Left cardiac atrium (tissue), 4 donors: ENCODE measurements at places on chromosomes 3 and 15. TPM values are rescaled to one million over a fixed set of nuclear protein-coding genes. Genes with fewer than 3 reads are reported as not detected.
A peak's percentile ranks its signal among the peaks of the same experiment; 100 is the strongest.

The MYD88 gene
- 10.8 TPM for total RNA-seq

The TMEM45A gene
- total RNA-seq = 12.3 TPM

The GOLGA8R gene
- total RNA-seq = 2.3 TPM

- no peak for DNase-seq
Observed at GRCh38 chr3:140850210-140850955, 91.3 kb upstream of the SLC25A36 start.

DNA sequence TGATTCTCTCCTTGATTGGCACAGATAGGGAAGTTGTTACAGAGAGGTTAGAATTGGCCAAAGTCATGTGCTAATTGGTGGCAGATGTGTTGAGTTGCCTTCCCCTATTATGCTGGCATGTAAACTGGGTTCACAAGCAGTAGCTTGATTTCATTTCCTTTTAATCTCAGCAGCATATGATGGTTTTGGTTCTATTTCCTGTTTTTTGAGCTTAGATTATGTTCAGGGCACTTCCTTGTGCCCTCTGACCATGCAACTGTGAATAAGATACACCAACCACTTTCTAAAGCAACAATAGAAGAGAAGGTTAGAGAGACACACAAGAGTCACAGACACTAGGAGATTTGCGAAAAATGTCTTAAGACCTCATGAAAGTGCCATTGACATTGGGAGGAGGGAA lies 16.5 kb downstream of the HPS3 start:
- no peak for DNase-seq

The RBP2 gene
- not detected for total RNA-seq

- DNase-seq = no peak
Observed at GRCh38 chr15:67836477-67836876, 3.4 kb downstream of the RNU6-1 start.

GRCh38 chr15:68054628-68055223 lies 611 bp downstream of the PIAS1 start:
- peak; percentile 68 for DNase-seq

The SPINT1 gene
- 1.3 TPM for total RNA-seq

The AP4E1 gene
- 9.9 TPM for total RNA-seq

- DNase-seq = no peak
Observed at GRCh38 chr3:102450976-102451375, 16.2 kb downstream of the ZPLD1 start.

DNA sequence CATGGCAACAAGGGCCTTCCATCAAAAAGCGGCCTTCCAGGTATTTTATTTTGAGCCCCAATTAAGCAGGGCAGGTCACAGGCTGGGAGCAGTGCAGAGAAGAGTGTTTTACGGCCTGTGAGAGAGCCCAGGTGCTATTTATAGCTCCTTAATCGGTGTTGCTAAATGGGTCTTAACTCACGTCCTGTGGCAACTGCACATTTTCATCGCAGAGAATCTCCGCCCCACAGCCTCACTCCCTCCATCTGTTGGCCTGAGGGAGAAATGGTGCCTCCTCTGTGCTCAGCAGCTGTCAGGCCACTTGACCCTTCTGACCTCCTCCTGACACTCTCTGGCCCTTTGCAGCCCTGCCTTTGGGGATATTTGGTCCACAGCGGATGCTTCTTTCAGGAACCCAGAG lies 58.6 kb downstream of the SPSB4 start:
- peak; percentile 33 for DNase-seq

- DNase-seq = no peak
Observed at GRCh38 chr3:21912711-21913110, 161.7 kb upstream of the ZNF385D start.

- DNase-seq = no peak
Observed at GRCh38 chr3:58281069-58281468, 25.0 kb upstream of the RPP14 start.

GRCh38 chr15:78915341-78916087 lies 29.3 kb downstream of the CTSH start:
- peak; percentile 53 for DNase-seq

DNA sequence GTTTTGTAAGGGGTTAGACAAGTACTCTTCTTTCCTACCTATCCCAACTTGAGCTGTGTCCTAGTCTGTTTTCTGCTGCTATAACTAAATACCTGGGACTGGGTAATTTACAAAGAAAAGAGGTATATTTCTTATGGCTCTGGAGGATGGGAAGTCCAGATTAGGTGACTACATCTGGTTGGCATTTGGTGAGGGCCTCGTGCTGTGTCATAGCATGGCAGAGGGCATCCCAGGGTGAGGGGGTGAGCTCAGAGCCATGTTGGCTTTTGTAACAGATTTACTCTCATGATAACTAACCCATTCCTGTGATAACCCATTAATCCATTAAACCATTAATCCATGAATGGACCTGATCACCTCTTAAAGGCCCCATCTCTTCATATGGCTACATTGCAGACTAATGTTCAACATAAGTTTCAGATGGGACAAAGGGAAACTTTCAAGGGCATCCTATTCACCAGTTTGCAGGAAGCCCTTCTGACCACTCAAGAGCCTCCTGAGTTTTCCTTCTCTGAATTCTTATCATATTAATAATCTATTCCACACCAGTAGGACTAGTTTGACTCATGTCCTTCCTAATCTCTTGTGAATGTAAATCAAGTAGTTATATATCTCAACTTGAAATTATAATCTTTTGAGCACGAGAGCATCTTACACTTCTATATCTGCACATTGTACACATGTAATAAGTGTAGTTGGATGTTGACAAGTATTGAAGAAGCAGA lies 185.7 kb upstream of the ZPLD1 start:
- DNase-seq = no peak
